Activated T-helper 1 cell treated with Interleukin-2 at 50 U/mL for 16 hours (primary cell): ENCODE measurements at places on chromosomes 6 and 20.

DNA sequence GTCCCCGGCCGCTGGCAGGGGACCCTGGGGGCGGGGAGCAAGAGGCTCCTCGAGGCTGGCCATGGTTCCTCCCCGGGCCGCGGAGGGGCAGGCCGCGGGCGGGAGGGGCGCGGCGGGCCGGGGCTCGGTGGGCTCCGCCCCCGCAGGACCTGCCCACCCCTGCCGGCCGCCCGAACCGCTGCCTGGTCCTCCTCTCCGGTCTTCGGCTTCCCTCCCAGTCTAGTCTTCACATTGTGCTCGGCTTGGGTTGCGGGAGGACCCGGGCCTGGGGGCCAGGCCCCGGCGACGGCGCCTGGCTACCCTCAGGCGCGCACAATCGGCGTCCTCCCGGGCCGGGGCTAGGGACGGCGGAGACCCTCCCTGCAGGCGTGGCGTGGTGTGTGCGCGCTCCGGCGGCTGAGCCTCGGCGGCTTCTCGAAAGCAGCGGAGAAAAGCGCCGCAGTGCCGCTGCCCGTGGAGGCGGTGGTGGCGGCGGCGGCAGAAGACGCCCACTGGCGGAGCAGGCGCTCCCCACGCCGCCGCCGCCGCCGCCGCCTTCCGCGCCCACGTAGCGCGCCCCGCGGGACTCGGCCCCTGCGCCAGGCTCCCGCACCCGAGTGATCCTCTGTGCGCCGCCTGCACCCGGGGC is at the start of gene PDE10A:
Gene PDE10A, minus strand, starts transcription at position 493 of the 628 bp plus-strand sequence. Its CDS starts 430 bp downstream, at position 63.
- DNase-seq: no peak

GRCh38 chr6:41352907-41353306 is 17.5 kb downstream of the NCR2 start:
- no peak for DNase-seq

DNA sequence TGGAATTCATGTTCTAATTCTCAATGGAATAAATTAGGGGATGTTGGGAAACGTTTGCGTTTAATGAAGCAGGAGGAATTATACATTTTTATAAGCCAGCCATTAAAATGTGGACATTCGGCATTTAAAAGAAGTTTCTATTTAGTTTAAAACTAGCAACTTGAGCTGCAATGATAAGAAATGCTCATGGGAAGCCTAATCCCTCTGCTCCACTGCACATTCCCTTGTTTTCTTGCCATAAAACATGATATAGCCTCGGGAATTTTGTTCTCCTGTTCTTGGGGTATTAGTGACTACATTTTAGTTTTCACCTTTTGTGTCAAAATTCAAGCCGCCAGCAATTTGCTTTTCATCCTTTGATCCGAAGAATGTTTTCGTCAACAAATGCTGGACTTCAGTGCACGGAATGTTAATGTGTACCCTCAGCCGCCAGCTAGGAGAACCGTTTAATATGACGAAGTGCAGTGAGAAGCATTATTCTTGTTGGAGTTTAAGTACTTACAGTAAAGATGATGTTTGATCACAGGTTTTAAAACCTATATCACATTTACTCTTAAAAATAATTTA is 137.9 kb downstream of the HIVEP1 start:
- no peak for DNase-seq

DNA sequence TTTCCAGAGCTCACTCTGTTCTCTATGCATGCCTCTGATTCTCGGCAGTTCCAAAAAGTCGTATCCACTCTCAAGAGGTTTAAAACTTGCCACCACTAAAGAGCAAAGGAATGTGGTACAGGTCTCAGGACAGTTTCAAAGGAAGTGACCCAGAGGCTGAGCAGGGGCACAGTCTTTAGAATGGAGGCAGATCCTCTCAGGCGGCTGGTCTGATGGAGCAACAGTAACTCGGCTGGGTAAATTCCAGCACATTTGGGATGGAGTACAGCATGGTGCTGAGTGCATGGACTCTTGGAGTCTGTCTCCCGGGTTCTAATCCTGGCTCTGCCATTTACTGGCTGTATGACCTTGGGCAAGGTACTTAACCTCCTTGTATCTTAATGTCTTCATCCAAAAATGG is 88.1 kb upstream of the BACH2 start:
- DNase-seq: no peak

- no peak for DNase-seq
Measured at GRCh38 chr20:55947701-55948100, 57.6 kb downstream of the CBLN4 start.

DNA sequence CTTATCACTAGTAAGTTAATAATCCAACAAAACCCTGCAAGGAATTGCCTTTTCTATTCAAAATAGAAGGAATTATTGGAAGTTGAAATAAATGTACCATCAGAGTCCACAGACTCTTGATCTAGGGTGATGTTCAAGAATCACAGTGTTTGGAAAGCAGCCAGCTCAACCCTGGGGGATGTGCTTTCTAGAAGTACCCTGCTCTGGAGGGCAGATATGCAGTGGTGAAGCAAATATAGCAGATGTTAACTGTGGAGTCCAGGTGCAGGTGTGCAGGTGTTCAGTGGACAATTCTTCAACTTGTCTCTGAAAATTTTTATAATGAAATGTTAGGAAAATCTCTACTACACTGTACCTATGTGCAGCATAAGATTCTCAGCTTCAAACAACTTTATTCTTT is 9.1 kb upstream of the INSM1 start:
- no peak for DNase-seq

DNA sequence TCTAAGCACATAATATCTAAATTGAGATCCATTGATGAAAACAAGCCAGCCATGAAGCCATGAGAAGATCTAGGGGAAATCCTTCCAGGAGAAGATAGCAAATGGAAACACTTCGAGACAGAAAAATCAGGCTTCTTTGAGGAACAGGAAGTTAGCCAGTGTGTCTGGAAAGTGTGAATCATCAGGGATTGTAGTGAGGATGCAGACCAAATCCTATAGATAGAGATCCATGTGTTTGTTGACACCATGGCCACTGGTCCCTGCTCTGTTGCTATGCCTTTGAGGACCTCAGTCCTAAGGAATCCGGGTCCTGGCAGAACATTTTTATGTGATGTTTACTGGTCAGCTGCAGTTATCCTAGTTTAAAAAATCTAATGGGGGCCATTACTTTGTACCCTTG is 6.6 kb upstream of the ELOVL2 start:
- DNase-seq: no peak

- DNase-seq: no peak
Measured at GRCh38 chr20:42261766-42262270, 643.6 kb upstream of the CHD6 start.
